ENCODE measurements at places on chromosomes 3 and 15.

GRCh38 chr15:43799945-43800285 lies at the start of gene SERINC4:
Gene SERINC4 (minus strand): TSS chr15:43800220. CDS start chr15:43799986, 234 bp downstream.
- no peak for DNase-seq

GRCh38 chr15:60633426-60633968 lies 154.6 kb upstream of the ICE2 start:
- no peak for DNase-seq

GRCh38 chr3:42535981-42536784 lies 33.7 kb downstream of the VIPR1 start:
- peak; percentile 19 for DNase-seq

DNA sequence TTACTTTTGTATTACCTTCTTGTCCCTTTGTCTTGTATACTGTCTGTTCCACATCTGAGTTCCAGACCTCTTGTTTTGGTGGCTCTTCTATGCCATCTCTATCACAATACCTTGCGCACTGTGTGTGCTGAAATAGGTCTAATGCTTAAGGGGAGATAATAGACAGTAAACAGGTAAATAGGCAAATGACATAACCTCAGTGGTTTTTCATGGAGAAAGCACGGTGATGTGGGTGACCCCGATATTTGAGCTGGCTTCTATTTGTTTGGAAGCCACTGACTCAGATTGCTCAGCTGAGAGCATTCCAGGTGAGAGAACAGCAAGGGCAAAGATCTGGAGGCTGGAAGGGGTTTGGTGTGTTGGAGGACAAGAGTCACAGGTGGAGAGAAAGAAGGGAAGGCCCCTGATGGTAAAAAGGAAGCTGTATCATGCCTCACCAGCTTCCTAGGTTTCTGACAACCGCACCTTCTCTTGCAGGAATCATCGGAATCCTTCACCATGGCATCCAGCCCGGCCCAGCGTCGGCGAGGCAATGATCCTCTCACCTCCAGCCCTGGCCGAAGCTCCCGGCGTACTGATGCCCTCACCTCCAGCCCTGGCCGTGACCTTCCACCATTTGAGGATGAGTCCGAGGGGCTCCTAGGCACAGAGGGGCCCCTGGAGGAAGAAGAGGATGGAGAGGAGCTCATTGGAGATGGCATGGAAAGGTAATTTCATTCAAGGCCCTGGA lies 795 bp downstream of the MCM2 start:
- DNase-seq = no peak

- DNase-seq = no peak
Observed at GRCh38 chr3:28947061-28947460, 333.8 kb upstream of the RBMS3 start.

DNA sequence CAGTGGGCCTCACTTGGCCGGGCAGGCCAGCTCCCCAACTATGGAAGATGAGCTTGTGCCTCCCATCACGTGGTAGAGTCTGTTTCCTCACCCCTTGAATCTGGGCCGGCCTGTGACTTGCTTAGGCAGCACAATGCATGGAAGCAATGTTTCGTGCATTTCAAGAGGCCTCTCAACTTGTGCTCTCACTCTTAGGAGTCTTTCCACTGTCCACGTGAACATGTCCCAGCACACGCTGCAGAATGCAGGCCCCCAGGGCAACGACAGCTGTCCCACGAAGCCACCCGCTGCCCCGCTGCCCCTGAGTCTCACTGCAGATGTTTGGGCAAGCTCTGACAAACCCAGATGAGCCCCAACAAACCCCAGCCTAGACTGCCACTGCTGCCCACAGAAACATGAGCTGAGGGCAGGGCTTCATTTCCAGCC lies 27.2 kb upstream of the SLC41A3 start:
- DNase-seq = no peak

- DNase-seq = no peak
Observed at GRCh38 chr15:73564255-73564654, 68.9 kb downstream of the NPTN start.

DNA sequence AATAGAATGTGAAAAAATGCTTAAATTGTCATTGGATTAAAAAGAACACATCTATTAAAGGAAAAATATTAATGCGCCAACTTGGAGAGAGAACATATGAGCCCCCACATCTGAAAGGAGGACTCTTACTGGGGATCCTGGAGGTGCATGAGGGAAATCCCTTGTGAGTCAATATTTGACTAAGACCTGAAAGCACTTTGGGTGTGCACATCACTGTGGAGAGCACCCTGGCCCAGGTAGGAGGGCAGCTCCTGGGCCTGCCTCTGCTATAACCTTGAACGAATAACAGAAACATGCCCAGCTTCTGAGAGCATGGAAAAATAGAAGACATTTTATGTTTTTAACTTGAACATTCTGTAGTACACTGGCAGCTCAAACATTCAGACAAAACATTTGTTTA lies 199.8 kb downstream of the GAP43 start:
- no peak for DNase-seq

- no peak for DNase-seq
Observed at GRCh38 chr3:109154979-109155378, 18.5 kb downstream of the C3orf85 start.

DNA sequence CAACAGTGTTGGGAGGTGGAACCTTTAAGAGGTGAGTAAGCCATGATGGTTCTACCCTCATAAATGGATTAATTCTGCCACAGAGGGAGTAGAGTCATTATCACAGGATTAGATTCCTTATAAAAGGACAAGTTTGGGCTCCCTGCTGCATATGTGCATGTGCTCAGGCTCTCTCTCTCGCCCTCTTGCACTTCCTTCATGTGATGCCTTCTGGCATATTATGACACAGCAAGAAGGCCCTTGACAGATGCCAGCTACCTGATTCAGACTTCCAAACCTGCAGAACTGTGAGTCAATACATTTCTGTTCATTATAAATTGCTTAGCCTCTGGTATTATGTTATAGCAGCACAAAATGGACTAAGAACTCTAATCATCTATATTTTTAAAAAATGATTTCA lies 205.3 kb downstream of the CTNNB1 start:
- no peak for DNase-seq

DNA sequence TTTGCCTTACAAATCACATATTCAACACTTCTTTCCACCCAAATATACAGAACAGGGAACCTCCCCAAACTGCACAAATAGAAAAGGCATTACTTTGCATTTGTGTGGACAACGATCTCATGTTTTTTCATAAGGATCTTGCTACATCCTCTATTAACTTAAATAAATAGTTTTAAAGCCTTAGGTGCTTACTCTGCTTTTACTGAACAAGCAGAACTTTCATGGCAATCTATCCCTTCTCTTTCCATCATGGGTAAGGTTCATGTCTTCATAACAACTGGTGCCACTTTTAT lies 18.1 kb downstream of the SIAH2 start:
- DNase-seq = no peak

GRCh38 chr15:42343596-42344232 lies 15.6 kb upstream of the CAPN3 start:
- no peak for DNase-seq

GRCh38 chr3:28104896-28105534 lies 136.4 kb upstream of the CMC1 start:
- DNase-seq = no peak

GRCh38 chr3:128478576-128479506 lies 12.2 kb upstream of the DNAJB8 start:
- no peak for DNase-seq

DNA sequence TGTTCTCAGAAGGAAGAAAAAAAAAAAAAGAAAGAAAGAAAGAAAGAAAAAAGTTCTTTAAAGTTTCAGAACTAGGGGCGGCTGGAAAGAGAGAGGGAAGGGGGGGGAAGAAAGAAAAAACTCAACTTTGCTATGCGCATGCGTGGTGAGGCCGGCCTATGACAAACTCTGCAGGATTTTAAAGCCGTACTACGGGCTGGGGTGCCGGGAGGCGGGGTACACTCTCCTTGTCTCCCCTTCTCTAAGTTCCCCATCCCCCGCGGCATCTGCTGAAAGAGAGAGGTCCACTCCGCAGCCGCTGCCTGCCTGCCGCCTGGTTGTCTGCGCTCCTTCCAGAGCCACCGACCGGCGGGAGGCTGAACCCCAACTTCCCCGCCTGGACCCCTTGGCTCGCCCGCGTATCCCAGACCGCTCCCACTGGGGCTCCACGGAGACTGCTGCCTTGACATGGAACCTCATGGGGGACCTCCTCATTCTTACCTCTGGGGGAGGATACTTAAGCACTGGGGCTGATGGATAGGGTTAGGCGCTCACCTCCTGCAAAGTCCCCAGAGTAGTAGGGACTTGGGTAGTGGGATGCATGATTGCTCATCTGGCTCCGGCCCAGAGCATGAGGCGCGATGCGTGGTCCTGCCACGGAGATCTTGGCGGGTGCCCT lies 1.4 kb upstream of the WNT5A start:
- peak; percentile 55 for DNase-seq

DNA sequence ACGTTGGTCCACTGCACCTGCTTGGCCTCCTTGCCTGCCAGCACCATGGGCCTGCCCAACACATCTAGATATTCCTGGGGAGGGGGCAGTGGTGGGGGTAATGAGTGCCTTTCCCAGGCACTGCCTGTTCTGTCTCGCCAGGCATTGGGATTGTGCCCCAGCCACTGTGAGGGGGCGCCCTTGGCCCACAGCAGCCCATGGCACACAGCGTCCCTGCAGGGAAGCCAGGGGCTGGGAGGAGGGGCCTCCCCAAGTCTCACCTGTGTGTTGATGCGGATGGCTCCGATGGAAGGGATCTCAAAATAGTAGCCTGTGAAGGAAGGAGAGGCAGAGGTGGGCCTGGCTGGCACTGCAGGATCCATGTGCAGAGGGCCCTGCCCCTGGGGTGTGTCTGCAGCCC lies 18.7 kb upstream of the TMEM115 start:
- DNase-seq = no peak

GRCh38 chr15:83398626-83399025 lies 48.5 kb upstream of the SH3GL3 start:
- no peak for DNase-seq

DNA sequence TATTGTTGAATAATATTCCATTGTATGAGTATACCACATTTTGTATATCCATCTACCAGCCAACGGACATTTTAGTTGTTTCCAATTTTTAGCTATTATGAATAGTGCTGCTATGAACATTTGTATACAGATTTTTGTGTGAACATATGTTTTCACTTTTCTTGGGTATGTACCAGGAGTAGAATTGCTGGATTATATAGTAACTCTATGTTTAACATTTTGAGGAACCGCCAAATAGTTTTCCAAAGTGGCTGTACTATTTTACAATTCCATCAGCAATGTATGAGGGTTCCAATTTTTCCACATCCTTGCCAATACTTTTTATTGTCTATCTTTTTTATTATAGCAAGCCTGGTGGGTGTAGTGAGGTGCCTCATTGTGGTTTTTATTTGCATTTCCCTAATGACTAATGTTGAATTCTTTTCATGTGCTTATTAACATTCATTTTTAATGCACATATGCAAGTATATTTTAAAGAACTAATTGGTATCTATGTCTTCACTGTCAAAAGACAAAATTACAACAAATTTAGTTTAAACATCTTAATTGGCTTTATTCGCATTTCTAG lies 77.5 kb upstream of the PIAS1 start:
- no peak for DNase-seq

DNA sequence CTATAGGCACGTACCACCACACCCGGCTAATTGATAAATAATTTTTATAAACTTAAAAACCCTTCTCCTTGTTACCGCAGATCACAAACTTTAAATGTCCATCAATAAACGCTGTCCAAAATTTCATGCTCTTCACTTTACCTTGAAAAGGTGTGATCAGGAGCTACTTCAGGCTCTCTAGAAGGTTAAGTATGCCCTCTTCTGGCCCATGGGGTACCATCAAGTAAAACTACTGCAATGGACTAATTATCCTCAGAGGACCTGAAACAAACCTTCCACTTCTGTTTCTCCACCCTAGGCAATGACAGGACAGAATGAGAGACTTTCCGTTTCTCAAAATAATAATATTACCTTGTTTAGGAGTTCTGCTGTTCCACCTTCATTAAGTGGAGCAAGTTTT lies 9.2 kb downstream of the LZTFL1 start:
- DNase-seq = no peak

DNA sequence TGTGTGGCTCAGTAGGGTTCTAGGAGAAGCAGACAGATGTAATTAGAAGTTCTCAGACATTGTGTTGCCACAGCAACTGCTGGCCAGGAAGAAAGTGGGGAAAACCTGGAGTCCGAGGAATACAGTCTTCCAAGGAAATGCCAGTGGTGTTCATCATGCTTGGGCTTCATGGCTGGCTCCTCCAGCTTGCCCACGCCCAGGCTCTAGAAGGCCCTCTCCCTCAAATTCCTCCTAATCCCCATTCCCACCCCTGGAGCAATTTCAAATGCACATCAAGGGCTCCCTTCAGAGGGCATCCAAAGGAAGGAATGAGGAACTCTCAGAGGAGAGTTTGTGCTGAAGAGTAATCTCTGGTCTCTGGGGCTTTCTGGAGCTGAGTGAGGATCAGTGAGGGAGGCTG lies 21.9 kb downstream of the FSTL1 start:
- no peak for DNase-seq

- DNase-seq = no peak
Observed at GRCh38 chr15:100903168-100903554, 16.0 kb upstream of the LRRK1 start.

Measured in nucleus accumbens (tissue), 56 donors.